Heart right ventricle (tissue), 16 donors: ENCODE measurements at places on chromosomes 1 and 21.

- no peak for DNase-seq
- H3K27me3 ChIP-seq = no peaks in the 10 kb centered on the region
- H3K27ac ChIP-seq = peak overlapping the region; percentile 81
- no peaks in the 10 kb centered on the region for H3K36me3 ChIP-seq
- no peak overlapping the region for H3K4me3 ChIP-seq
Observed at GRCh38 chr1:61446531-61446991, 278.4 kb downstream of the TM2D1 start.

GRCh38 chr1:71351438-71351837 lies 270.6 kb upstream of the ZRANB2 start:
- DNase-seq = no peak
- H3K36me3 ChIP-seq = no peaks in the 10 kb centered on the region
- no peaks in the 10 kb centered on the region for H3K4me1 ChIP-seq
- no peak overlapping the region for H3K4me3 ChIP-seq
- no peak overlapping the region for H3K27ac ChIP-seq

DNA sequence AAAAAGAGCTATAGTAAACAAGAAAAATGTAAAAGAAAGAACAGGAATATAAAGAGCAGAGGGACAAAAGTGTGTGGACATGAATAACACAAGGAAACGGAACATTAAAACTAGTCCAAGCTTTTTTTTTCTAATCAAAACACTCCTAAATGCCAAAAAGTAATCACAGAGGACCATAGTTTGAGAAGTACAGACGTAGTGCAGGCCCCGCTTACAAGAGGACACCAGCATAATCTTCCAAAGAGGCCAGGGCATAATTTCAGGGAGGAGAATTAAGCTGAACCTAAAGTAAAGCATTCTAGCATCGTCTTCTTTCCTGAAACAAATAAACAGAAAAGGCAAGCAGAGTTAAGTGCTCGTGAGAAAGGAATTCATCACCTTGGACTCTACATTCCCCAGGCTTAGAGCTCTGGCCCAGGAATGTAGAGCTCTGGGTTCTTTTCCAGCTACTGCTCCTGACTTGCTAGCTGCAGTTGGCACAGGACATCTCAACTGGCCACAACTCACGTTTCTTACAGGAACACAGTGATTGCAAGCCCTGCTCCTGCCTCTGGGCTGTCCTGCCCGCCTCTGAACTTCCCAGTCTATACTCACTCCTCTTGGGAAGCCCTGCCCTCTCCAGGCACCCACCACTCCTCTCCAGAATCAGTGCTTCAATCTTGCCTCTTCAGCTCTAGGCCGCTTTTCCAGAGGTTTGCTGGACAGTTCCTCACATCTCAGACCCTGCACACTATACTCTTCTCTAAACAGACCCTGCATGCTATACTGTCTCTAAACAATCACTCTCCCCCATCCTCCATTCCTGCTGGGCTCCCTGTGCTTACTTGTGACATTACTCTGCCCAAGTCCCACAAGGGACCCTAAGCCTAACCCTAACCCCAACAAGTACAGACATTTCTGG lies 9.8 kb downstream of the RGS8 start:
- no peaks in the 10 kb centered on the region for H3K36me3 ChIP-seq
- no peaks in the 10 kb centered on the region for H3K27me3 ChIP-seq
- H3K4me1 ChIP-seq = peaks cover 2% of the 10 kb centered on the region
- H3K27ac ChIP-seq = peak overlapping the region; percentile 0

GRCh38 chr1:219555806-219556205 lies 57.1 kb downstream of the ZC3H11B start:
- no peaks in the 10 kb centered on the region for H3K36me3 ChIP-seq
- no peak for DNase-seq
- H3K4me1 ChIP-seq = no peaks in the 10 kb centered on the region

GRCh38 chr1:71823708-71824305 lies 458.5 kb downstream of the NEGR1 start:
- DNase-seq = no peak
- H3K36me3 ChIP-seq = no peaks in the 10 kb centered on the region
- H3K4me1 ChIP-seq = no peaks in the 10 kb centered on the region
- H3K27me3 ChIP-seq = no peaks in the 10 kb centered on the region
- no peak overlapping the region for H3K4me3 ChIP-seq

DNA sequence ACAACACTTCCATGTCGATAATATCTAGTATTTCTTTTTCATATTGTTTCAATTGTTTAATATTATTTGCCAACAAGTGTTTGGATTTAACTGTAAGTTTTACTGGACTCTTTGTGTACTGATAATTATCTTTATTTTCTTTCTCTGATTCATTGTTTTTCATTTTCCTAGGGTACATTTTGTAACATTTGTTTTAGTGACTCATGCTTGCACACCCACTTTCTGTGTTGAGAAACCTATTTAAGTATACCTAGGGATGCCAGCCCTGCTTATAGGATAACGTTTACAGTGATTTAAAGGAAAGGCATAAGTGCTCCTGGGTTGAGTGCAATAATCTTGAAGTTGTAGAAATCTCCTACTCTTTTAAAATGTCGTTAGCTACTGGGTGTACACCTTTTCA lies 1386.0 kb upstream of the ADGRL4 start:
- DNase-seq = no peak
- H3K4me1 ChIP-seq = no peaks in the 10 kb centered on the region
- no peak overlapping the region for H3K4me3 ChIP-seq
- H3K36me3 ChIP-seq = no peaks in the 10 kb centered on the region
- H3K27ac ChIP-seq = no peak overlapping the region
- H3K27me3 ChIP-seq = no peaks in the 10 kb centered on the region

GRCh38 chr1:86352086-86352485 lies 44.0 kb downstream of the ODF2L start:
- no peak for DNase-seq
- H3K36me3 ChIP-seq = peaks cover 11% of the 10 kb centered on the region
- no peaks in the 10 kb centered on the region for H3K27me3 ChIP-seq
- no peak overlapping the region for H3K4me3 ChIP-seq
- H3K4me1 ChIP-seq = no peaks in the 10 kb centered on the region

DNA sequence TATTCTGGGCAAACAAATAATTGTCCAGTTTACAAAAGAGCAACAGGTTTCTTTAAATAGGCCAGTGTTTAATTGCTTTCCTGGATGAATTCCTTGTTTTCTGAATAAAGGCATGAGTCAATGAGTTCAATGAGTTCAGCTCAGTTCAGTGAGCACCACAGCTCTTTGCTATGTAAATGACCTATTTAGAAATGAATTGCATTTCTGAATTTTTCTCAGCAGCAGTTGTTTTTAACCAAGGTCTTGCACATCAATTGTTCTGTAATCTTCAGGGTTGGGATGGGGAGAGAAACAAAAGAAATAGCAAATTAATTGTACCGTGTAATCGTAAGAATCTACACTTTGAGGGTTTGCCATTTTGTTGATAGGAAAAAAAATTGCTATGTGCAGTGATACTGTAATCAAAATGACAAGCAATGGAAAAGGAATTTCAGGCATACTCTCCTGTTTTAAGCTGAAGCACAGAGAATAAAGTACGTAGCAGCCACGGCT lies 45.7 kb downstream of the MIS18A start:
- H3K27ac ChIP-seq = no peak overlapping the region
- no peak for DNase-seq

DNA sequence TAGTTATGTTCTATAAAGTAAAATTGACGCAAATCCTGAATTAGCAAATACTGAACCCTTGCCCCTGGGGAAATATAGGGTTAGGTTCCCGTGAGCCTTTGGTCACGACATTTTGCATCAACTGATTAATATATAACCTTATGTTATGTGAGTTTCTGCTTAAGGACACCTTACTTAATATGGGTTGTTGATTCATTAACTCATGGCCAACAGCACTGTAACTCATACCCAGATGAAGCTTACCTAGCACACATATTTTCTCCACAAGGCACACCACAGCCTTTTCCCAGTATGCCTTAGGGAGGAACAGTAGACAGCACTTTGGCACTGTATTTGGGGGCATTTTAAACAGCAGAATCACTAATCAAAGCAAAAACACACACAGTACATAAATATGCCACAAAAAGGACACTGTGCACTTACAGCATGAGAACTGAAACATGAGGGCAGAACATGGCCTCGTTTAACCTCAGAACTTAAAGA lies 15.1 kb downstream of the INAVA start:
- no peak for DNase-seq
- no peak overlapping the region for H3K4me3 ChIP-seq
- no peaks in the 10 kb centered on the region for H3K36me3 ChIP-seq
- H3K4me1 ChIP-seq = no peaks in the 10 kb centered on the region

DNA sequence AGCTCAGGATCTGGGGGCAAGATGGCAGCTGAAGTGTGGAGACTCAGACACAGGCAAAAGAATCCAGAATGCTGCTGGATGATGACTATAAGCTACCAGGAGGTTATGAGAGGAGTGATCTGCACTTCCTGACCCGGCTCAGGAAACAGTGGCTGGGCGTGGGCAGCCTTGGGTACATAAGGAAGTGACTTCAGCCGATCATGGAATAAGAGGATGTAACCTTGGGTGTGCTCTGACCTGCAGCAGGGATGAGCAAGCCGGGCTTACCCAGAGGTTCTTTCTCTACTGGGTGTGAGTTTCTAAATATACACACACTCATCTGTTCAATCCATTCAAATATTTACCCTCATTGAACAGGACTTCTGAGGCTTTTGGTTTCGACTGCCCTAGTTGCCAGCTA lies 62.7 kb downstream of the CD34 start:
- no peaks in the 10 kb centered on the region for H3K27me3 ChIP-seq
- H3K36me3 ChIP-seq = no peaks in the 10 kb centered on the region
- no peak overlapping the region for H3K4me3 ChIP-seq
- peak; percentile 70 for DNase-seq
- H3K27ac ChIP-seq = peak overlapping the region; percentile 57
- peaks cover 78% of the 10 kb centered on the region for H3K4me1 ChIP-seq

GRCh38 chr1:54299037-54299436 lies 99.1 kb downstream of the MRPL37 start:
- H3K36me3 ChIP-seq = no peaks in the 10 kb centered on the region
- peaks cover 21% of the 10 kb centered on the region for H3K4me1 ChIP-seq
- H3K27me3 ChIP-seq = no peaks in the 10 kb centered on the region
- H3K4me3 ChIP-seq = no peak overlapping the region
- no peak overlapping the region for H3K27ac ChIP-seq

GRCh38 chr1:45370575-45370974 lies 30.3 kb upstream of the MUTYH start:
- H3K4me3 ChIP-seq = no peak overlapping the region
- H3K4me1 ChIP-seq = no peaks in the 10 kb centered on the region
- no peaks in the 10 kb centered on the region for H3K27me3 ChIP-seq
- H3K36me3 ChIP-seq = no peaks in the 10 kb centered on the region
- no peak overlapping the region for H3K27ac ChIP-seq

DNA sequence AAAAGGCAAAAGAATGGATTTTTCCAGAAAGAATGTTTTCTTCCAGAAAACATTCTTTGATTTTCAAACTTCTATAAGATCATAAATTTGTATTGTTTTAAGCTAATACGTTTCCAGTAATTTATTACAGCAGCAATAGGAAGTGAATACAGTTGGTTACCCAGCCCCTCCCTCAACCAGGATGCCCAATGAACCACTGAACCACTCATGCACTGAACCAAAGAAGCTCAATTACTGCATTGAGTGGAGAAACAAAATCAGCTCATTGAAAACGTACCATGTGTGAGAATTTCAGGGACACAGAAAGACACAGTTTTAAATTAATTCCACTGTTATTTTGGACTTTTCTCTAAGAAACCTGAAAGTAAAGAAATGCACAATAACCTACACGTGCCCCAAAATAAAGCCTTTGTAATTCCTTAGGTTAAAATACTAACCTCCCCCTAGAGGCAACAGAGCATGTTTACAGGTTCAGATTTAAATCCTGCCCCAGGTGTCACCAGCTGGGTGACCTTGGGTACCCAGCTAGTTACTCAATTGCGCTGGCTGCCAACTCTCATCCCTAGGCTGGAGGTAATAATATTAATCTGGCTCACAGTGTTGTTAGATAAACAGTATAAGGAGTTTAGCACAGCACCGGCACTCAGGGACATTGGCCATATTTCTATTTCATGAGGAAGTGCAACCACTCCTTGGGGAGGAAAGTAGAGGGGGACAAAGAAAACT lies 111.7 kb downstream of the NMNAT2 start:
- no peaks in the 10 kb centered on the region for H3K36me3 ChIP-seq
- no peaks in the 10 kb centered on the region for H3K27me3 ChIP-seq
- peaks cover 61% of the 10 kb centered on the region for H3K4me1 ChIP-seq
- DNase-seq = no peak
- peak overlapping the region; percentile 85 for H3K27ac ChIP-seq

DNA sequence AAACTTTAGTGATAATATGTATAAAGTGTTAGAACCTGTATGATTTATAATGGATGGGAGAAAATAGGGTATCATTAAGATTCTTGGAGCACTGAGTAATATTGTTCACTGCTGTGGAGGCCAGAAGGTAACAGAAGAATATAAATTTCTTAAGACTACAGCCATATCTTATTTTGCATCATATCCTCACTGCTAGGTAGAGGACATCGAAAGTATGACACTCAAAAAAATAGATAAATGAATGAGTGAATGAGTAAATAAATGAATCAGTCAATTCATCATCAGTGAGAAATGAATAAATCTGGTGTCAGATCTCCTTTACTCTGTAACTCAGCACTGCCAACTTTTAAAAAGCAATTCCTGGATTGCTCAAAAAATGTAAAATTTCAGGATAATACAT lies 33.2 kb downstream of the RGS13 start:
- H3K4me1 ChIP-seq = no peaks in the 10 kb centered on the region
- H3K4me3 ChIP-seq = no peak overlapping the region
- no peaks in the 10 kb centered on the region for H3K36me3 ChIP-seq

GRCh38 chr1:172041742-172042141 lies 200.4 kb downstream of the DNM3 start:
- no peak for DNase-seq
- H3K27me3 ChIP-seq = no peaks in the 10 kb centered on the region
- no peaks in the 10 kb centered on the region for H3K36me3 ChIP-seq

- no peak overlapping the region for H3K27ac ChIP-seq
- no peaks in the 10 kb centered on the region for H3K27me3 ChIP-seq
- no peaks in the 10 kb centered on the region for H3K4me1 ChIP-seq
- no peak for DNase-seq
- H3K36me3 ChIP-seq = no peaks in the 10 kb centered on the region
- H3K4me3 ChIP-seq = no peak overlapping the region
Observed at GRCh38 chr21:37061926-37062592, 10.8 kb downstream of the PIGP start.

- no peaks in the 10 kb centered on the region for H3K4me1 ChIP-seq
- no peak overlapping the region for H3K4me3 ChIP-seq
- no peaks in the 10 kb centered on the region for H3K27me3 ChIP-seq
- peaks cover 70% of the 10 kb centered on the region for H3K36me3 ChIP-seq
- no peak for DNase-seq
- no peak overlapping the region for H3K27ac ChIP-seq
Observed at GRCh38 chr1:92277105-92277723, 21.6 kb downstream of the GLMN start.

DNA sequence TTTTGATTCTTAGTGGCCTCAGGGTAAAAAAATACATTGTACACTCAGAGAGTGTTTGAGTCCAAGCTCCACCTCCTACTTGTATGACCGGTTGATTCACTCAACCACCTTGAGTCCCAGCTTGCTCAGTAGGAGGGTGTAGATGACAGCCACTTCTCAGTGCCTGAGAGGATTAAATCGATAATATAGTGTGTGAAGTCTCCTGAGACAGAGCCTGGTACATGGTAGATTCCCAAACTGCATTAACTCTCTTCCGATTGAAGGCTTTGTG lies 38.4 kb downstream of the NCMAP start:
- H3K27ac ChIP-seq = no peak overlapping the region
- H3K27me3 ChIP-seq = no peaks in the 10 kb centered on the region
- DNase-seq = no peak
- H3K36me3 ChIP-seq = no peaks in the 10 kb centered on the region
